CD8-positive, alpha-beta memory T cell (primary cell): ENCODE measurements at places on chromosomes 5 and 9. TPM values are rescaled to one million over a fixed set of nuclear protein-coding genes. Genes with fewer than 3 reads are reported as not detected.

DNA sequence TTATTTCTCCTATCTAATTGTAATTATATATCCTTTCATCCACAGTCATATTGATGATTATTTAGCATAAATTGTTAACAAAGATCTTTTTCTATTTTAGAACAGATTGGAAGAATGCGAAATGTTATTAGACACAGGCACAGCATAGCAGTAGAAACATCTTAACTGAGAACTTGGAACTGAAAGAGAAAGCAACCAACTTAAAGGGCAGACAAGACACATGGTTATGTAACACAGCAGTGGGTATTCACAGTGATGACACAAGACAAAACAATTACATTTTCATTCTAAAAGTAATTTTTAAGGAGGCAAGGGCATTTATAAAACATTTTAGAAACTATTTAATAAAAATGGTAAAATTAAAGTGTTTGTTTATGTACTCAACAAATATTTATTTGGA, 57.7 kb upstream of the MEF2C start:
- no peaks in the 10 kb centered on the region for H3K4me1 ChIP-seq
- no peaks in the 10 kb centered on the region for H3K36me3 ChIP-seq
- H3K27ac ChIP-seq, result no peak overlapping the region
- H3K4me3 ChIP-seq, result no peak overlapping the region
- H3K27me3 ChIP-seq, result no peaks in the 10 kb centered on the region

DNA sequence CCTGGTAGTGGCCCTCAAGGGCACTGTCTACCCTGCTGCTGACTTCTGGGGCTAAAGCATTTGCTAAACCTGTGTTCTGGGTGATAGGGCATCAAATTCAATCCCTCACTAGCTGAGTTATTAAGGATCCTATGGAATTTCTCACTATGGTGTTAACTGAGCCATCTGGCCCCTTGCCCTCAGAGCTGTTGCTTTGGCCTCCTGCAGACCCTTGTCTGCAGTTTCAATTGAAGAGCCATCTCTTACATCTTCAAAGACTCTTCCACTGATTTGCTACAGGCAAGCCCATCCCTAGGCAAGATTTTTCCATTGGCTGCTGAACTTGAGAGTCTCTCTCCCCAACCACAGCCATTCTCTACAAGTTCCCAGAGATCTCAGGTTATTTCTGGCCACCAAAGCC, 418.2 kb downstream of the ZNF608 start:
- no peak overlapping the region for H3K4me3 ChIP-seq
- no peaks in the 10 kb centered on the region for H3K27me3 ChIP-seq
- no peaks in the 10 kb centered on the region for H3K4me1 ChIP-seq
- no peak overlapping the region for H3K27ac ChIP-seq

DNA sequence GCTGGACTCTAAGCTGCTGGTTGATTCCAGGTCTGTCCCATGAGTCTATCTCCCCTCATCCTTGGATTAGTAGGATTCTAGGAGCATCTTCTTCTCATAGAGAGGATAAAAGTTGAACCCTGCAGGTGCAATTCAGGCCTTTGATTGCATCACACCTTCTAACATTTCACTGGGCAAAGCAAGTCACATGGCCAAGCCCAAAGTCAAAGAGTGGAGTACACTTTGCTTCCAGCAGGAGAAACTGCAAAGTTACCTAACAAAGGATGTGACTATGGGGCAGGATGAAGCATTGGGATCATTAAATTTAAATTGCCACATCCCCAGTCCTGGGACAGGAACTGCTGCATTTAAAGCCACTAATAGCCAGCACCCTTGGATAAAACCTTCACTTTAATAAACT, 51.0 kb upstream of the EGFLAM start:
- no peak overlapping the region for H3K4me3 ChIP-seq
- no peaks in the 10 kb centered on the region for H3K27me3 ChIP-seq
- no peaks in the 10 kb centered on the region for H3K4me1 ChIP-seq
- H3K36me3 ChIP-seq, result no peaks in the 10 kb centered on the region
- no peak overlapping the region for H3K27ac ChIP-seq

GRCh38 chr9:107878462-107878861, 388.9 kb upstream of the KLF4 start:
- DNase-seq, result no peak
- no peaks in the 10 kb centered on the region for H3K36me3 ChIP-seq
- H3K4me3 ChIP-seq, result no peak overlapping the region

GRCh38 chr5:53974021-53974420, 336.4 kb downstream of the ARL15 start:
- DNase-seq, result no peak
- H3K4me3 ChIP-seq, result no peak overlapping the region
- no peaks in the 10 kb centered on the region for H3K4me1 ChIP-seq
- no peaks in the 10 kb centered on the region for H3K36me3 ChIP-seq
- no peak overlapping the region for H3K27ac ChIP-seq

DNA sequence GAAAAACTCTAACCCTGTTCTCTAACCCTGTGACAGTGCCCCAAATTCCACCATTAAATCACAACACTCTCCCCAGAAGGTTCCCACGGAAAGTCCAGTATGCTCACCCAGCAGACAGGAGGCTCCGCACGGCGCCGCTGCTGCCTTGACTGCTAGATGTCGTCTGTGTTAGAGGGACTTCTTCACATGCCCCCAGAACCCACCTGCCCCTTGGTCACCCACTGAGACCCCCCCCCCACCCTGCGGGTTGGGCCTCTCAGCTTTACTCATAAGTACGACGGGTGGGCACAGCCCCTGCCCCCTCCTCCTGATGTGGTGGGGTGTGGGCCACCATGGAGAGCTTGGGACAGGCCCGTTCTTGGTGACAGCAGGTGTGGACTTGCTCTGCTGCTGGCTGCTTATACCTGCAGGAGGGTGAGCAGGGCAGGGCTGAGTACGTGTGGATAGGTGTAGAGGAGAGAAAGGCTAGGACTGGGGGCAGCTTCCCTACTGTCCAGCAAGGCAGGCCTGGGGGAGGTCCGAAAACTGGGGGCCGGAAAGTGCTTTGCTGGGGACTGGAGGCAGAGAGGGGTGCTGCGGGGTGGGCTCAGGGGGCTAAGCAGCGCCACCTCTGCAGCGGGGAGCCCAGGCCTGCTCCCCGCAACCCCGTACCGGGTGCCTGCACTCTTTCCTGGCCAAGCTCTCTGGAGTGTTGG, 57.5 kb upstream of the OLFM1 start:
- H3K4me1 ChIP-seq, result no peaks in the 10 kb centered on the region
- H3K27me3 ChIP-seq, result no peaks in the 10 kb centered on the region
- H3K4me3 ChIP-seq, result no peak overlapping the region
- no peak overlapping the region for H3K27ac ChIP-seq
- H3K36me3 ChIP-seq, result no peaks in the 10 kb centered on the region

GRCh38 chr9:97512966-97513560, 11.6 kb downstream of the TMOD1 start:
- no peaks in the 10 kb centered on the region for H3K36me3 ChIP-seq
- H3K4me3 ChIP-seq, result no peak overlapping the region
- no peak for DNase-seq
- H3K27me3 ChIP-seq, result no peaks in the 10 kb centered on the region
- H3K4me1 ChIP-seq, result no peaks in the 10 kb centered on the region

DNA sequence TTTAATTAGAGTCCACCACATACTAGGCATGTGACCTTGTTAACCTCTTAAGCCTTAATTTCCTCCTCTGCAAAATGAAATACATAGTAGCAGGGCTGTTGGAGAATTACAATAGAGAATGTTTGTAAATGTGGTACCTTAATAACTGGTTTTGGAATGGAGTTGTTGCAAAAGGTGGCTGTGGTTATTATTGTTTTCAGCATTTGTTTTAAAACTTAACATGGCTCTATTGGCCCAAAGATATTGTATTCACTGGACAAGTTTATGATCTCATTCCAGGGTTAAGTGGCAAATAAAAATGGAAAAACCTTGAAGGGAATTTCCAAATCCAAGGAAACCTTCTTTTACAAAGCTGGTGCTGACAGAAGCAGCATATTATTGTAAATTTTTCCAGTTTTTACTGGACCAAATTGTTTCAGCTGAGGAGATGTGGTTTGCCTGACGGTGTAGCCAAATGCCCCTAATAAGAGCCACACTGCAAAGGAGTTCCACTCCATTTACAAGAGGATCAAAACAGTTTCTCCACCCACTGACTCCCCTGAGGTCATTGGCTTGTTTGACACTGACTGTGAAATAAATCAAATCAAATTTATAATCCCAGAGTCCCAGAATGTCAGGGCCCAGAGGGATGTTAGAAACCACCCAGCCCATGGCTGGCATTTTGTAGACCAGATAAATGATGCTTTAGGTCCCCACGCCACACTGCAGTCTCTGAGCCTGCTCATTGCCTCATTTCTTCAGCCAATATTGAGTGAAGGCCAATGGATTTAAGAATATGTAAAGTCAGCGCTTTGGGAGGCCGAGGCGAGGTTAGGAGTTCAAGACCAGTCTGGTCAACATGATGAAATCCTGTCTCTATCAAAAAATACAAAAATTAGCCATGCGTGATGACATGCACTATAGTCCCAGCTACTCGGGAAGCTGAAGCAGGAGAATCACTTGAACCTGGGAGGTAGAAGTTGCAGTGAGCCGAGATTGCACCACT, 45.2 kb downstream of the ADRA1B start:
- no peak overlapping the region for H3K27ac ChIP-seq
- no peak for DNase-seq
- no peaks in the 10 kb centered on the region for H3K36me3 ChIP-seq
- H3K4me1 ChIP-seq, result no peaks in the 10 kb centered on the region

DNA sequence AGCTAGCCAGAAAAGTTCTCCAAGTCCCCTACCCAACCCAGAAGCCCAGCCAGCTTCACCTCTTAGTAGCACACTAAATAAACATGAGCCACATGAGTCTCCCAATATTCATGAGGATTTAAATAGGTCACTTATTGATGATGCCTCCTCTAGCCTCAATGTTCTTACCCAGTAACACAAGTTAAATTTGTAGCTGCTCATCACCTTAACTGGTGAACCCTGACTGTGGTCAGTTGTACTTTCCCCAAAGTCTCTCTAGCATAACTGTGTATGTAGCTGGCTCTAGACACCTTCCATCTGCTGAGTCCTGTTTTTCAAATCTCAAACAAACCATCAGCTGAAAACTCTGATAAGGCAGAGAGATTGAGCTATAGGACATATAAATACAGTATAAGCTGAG, 100.3 kb upstream of the ELAVL2 start:
- H3K27me3 ChIP-seq, result no peaks in the 10 kb centered on the region
- no peak for DNase-seq
- no peaks in the 10 kb centered on the region for H3K36me3 ChIP-seq

CXXC5 gene
- 3.1 TPM for total RNA-seq

NANS gene
- 33.2 TPM for total RNA-seq

OBP2B gene
- total RNA-seq, result not detected

IFNA6 gene
- total RNA-seq, result not detected
